ENCODE measurements at places on chromosomes 4 and X.

GRCh38 chr4:24965627-24966026 is 52.8 kb upstream of the CCDC149 start:
- DNase-seq, result no peak

DNA sequence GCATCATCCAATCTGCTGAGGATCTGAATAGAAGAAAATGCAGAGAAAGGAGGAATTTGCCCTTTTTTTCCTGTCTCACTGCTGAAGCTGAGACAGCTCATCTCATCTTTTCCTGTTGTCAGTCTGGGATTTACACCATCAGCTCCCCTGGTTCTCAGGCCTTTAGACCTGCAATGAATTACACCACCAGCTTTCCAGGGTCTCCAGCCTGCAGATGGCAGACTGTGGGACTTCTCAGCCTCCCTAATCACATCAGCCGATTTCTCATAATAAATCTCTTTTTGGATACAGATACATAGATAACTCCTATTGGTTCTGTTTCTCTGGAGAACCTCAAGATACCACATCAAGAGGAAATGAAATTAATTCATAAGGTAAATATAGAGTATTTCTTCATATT is 134.6 kb upstream of the MAB21L2 start:
- no peak for DNase-seq

GRCh38 chrX:5823903-5824302 is 404.8 kb downstream of the NLGN4X start:
- no peak for DNase-seq

- no peak for DNase-seq
Observed at GRCh38 chrX:131068945-131069719, 11.0 kb downstream of the ARHGAP36 start.

Measured in right renal cortex interstitium (tissue), 3 donors.